ENCODE measurements at places on chromosomes 5 and 9. TPM values are rescaled to one million over a fixed set of nuclear protein-coding genes. Genes with fewer than 3 reads are reported as not detected.
A peak's percentile ranks its signal among the peaks of the same experiment; 100 is the strongest.

DNA sequence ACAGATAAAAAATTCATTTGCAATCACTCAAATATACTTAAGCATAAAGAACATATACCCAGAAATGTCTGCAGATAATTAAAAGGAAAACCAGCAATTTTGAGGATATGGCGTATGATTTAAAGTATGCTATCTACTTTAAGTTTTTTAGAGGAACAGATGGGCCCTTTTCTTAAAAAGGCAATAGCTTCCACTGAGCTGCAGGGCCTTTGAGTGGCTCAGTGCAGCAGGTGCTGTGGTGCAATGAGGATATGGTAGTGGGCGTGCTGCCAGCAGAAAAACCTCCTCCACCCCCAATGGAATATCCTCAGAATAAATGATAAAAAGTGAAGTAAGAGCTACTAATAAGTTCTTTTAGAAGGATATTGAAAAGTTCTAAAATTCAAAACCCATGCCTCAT, 814.5 kb downstream of the MTRR start:
- DNase-seq = no peak

DNA sequence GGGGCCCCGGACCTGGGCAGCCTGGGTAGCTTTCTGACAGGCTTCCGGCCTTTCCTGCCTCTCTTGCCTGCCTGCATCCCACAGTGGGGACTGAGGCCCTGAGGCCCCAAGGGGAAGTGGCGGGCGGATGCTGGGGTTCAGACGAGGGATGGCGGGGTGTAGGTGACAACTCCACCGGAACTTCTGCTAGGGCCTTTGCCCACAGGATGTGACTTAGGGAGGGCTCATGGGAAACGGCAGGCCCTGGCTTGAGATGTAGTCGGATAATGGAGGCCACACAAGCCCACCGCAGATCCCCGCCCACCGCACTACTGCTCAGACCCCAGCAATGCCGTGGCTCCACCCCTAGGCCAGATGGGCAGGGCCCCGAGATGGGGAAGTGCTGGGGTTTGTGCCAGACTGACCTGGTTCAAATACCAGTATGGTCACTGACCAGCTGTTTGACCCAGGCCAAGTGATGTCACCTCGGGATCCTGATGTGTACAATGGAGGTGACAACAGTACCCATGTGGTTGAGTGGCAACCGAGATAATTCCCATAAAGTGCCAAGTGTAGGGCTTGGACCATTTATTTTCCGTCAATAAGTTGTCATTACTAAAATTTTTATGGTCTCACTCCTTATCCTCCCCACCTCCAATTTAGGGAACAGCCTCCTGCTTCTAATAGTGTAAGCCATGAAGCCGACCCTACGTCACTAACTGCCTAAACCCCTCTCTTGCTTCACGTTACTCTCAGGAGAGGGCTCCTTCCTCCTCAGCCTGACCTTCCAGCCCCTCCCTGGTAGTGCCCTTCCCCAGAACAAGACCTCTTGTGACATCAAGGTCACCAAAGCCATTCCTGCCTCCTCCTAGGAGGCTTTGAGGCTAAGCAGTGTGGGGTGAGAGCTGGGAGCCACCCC, 2.5 kb upstream of the CDK9 start:
- peak; percentile 55 for DNase-seq

DNA sequence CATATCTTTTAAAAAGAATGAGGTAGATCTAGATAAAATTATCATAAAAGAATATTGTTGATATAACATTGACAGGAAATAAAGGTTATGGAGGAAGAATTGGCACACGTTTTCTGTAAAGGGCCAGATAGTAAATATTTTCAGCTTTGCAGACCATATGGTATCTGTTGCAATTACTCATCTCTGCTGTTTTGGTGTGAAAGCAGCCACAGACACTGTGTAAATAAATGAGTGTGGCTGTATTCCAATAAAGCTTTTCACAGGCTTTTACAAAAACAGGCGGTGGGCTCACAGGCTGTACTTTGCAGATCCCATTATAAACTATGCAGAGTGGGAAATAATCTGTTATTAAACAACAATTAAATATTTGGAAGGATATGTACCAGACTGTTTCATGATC, 87.4 kb downstream of the SGCD start:
- DNase-seq = no peak

GRCh38 chr5:72280581-72281069, 39.4 kb downstream of the MRPS27 start:
- peak; percentile 70 for DNase-seq

DNA sequence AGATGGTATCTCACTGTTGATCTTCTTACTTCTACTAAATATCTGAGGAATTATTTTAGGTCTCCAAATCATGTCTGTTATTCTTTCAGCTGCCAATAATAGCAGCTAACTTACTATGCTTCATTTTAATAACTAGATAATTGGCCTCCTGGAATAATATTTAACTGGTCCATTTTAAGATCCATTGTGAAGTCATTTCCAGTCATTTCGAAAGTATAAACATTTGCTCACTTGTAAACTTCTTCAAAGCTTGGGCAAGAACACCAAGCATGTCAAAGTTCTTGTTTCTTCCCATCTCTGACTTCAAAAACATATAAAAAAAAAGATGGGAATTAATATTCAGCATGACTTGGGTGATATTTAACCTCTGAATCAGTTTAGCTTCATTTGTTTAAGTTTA, 61.4 kb upstream of the MRPS30 start:
- DNase-seq = no peak

GRCh38 chr9:111237447-111237846, 92.6 kb downstream of the OR2K2 start:
- DNase-seq = no peak

GRCh38 chr5:133348406-133348805, 263.9 kb downstream of the FSTL4 start:
- no peak for DNase-seq

DNA sequence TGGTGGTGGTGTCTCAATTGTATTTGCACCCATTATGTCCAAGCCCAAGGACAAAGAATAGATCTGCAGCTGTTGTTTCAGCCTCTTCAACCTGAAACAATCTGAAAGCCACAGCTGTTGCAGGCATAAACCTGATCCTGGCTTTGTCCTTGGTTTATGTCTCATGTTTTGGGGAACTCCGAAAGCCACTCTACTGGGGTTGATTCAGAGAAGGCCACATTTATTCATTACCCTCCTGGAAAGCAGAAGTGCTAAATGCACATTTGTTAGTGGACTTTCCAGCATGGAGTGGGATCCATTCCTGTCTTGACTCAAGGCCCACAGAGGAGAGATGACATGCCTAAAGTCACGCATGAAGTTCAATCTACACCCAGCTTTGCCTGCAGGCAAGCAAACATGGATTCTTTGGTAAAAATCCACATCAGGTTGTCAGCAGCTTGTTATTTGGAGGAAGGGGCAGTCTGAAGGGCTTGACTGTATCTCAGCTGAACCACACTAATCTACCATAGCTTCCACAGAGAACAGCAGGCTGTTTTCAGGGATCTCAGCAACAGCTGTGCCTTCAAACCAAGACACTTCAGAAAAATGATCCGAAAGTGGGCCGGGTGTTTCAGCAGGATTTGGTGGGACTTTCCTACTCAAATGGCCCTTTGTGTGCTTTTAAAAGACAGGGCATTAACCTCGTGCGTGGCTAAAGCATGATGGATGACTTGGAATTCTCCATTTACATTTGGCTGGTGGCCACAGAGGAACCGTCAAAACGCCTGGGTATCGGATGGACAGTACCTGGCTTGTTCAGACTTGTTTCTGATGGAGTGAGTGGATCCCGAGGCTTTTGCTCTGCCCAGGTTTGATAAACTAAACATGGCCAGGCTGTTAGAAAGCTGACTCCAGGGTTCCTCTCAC, 36.2 kb upstream of the ADAM19 start:
- DNase-seq = no peak

- peak; percentile 70 for DNase-seq
Observed at GRCh38 chr9:77750284-77750683, 102.2 kb upstream of the GNA14 start.

GRCh38 chr9:122340161-122340560, 30.7 kb upstream of the PTGS1 start:
- DNase-seq = peak; percentile 83

DNA sequence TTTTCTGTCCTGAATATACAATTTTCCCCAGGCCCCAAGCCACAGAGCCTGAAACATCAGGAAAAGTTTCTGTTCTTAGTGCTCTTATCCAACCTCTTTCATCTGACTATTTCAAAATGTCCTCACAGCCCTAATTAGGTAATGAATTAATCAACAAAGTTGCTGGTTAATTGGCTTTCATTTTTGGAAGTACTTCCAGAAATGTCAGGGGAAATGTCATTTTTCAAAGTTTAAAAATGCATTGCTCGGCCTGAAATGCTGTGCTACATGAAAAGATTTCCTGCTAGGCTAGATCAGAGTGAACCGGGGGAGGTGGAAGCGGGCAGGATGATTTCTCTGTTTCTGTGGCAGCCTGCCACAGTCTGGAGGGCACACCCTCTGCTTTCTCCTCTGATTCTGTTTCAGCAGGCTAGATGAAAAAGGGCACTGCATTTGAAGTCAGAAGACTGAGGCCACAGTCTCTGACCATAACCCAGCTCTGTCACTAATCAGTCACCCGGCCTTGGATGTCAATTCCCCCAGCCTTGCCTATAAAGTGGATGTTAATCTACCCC, 55.9 kb upstream of the BARX1 start:
- no peak for DNase-seq

GRCh38 chr5:143153332-143154119, 250.0 kb downstream of the NR3C1 start:
- no peak for DNase-seq

- no peak for DNase-seq
Observed at GRCh38 chr9:76883341-76883855, 22.5 kb downstream of the PRUNE2 start.

DNA sequence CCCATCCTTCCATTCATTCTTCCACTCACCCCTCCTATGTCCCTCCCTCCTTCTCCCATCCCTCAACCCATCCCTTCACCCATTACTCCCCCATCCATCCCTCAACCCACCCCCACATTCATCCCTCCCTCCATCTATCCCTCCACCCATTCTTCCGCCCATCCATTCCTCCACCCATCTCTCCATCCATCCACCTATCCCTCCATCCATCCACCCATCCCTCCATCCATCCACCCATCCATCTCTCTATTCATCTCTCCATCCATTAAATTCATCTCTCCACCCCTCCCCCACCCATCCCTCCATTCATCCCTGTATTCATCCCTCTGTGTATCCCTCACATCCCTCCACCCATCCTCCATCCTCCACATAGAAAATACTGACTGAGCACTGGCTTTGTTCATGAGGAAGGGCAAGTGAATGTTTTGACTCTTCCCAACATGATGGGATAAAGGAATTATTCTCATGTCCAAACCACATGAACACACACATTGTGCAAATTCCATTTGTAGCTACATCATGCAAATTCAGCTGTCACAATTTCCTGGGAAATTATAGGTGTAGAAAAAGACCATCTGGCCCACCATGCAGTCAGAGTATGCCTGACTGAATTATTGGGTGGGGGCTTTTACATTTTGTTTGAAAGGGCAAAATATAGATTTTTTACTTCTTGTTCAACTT, 6.9 kb upstream of the VAV2 start:
- DNase-seq = no peak

DNA sequence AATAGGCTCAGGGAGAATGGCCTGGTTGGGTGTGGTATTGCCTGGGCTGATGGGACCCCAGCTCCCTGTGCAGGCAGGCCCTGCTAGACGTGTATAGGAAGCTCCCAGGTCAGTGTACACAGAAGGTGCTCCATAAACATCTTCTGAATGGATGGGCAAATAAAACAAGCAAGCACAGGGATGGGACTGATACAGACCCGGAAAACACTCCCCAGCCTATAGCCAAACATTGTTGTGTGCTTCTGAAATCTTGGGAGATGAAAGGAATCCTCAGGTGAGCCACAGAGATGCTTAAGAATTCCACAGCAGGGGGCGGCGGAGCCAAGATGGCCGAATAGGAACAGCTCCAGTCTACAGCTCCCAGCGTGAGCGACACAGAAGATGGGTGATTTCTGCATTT, 151.8 kb downstream of the ENTREP1 start:
- DNase-seq = no peak

GRCh38 chr9:76687861-76688391, 76.3 kb upstream of the PCA3 start:
- peak; percentile 97 for DNase-seq

DNA sequence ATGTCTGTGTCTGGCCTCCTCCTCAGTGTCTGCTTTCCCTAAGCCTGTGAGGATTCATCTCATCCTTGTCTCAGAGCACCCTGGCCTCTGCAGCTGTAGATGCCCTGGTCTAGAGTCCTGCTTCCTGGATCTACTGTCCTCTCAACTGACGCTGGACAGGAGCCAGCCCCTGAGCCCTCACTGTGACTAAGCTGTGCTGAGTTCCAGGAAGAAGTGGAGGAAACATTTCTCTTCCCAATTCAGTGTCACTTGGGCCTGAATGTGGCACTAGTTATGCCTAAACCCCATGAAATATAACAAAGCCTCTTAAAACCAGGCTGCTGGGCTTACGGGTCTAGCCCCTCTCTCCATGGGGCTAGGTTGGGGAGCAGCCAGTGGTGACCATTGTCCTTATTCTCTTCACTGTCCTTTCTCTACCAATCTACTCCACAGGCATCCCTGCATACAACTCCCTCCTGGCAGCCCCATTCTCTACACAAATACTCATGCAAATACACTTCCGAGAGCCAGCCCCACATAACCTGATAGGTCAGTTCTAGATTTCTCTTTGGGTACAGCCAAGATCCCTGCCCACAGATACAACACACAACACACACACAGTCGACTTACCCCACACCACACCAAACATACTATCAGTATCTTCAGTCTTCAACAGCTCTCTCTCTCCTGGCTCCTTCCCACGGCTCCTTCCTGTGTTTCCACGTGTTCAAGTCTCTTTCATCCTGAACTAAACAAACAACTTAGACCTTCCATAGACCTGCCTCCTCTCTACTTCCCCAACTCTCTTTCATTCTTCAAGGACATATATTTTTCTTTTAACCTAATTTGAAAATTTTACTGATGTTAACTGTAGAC, 220.8 kb downstream of the SNX18 start:
- peak; percentile 67 for DNase-seq

DNA sequence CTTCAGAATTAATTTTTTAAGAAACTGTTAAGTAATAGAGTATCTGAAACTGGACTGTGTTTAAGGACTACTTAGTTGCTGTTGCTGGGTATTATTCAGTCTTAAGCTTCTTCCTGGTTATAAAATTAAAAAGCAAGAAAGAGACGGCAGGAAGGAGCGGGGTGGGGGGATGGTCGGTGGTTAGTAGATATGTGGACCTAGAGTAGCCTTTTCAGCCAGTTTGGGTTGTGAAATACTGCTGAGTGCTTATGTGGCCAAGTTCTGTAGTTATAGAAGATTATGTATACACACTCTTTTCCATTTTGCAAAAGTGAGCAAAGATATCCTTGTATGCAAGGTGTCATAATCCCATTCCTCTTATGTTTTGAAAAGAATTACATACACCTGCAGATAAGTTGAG, 28.5 kb downstream of the TRIO start:
- DNase-seq = no peak

- no peak for DNase-seq
Observed at GRCh38 chr5:1009359-1010180, 968 bp downstream of the NKD2 start.

SSNA1 gene
- total RNA-seq = 85.4 TPM

SPINK7 gene
- not detected for total RNA-seq

RANBP3L gene
- under 0.01 TPM for total RNA-seq

CTXN3 gene
- not detected for total RNA-seq

ADAMTS12 gene
- total RNA-seq = 3.2 TPM

SPATA31D1 gene
- total RNA-seq = not detected

C9 gene
- under 0.01 TPM for total RNA-seq

USP20 gene
- 8.9 TPM for total RNA-seq

SPATA31E1 gene
- total RNA-seq = not detected

SLC6A19 gene
- total RNA-seq = not detected

RNF224 gene
- total RNA-seq = not detected

LHX3 gene
- total RNA-seq = not detected

All from lung microvascular endothelial cell (primary cell).